Glutamatergic neuron (in vitro differentiated cells): ENCODE measurements at places on chromosomes 3 and 15.

DNA sequence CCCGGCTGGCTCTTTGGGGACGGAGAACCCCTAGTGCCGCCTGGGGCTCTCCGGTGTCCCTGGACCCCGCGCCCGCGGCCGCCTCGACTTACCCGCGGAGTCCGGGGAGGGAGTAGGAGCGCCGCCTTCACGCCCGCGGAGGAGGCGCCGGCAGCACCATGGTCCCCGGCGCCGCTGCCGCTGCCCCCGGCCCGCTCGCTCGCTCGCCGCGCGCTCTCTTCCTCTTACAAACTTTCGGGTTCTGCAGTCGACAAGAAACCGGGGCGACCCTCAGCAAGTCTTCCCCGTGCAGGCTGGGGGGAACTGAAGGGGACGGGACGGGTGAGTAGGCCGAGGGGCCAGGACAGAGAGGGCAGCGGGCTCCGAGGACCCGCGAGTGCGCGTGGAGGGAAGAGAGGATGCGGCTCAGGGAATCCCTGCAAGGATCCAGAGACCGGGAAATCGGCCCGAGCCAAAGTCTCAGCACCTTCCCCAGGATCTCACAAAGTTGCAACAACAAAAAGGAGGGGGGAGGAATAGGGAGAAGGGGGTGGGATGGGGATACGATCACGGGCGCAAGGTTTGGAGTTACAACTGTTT, 2.0 kb downstream of the FOXP1 start:
- peak; percentile 47 for DNase-seq

- DNase-seq = no peak
Measured at GRCh38 chr3:170806676-170807075, 63.3 kb downstream of the RPL22L1 start.

DNA sequence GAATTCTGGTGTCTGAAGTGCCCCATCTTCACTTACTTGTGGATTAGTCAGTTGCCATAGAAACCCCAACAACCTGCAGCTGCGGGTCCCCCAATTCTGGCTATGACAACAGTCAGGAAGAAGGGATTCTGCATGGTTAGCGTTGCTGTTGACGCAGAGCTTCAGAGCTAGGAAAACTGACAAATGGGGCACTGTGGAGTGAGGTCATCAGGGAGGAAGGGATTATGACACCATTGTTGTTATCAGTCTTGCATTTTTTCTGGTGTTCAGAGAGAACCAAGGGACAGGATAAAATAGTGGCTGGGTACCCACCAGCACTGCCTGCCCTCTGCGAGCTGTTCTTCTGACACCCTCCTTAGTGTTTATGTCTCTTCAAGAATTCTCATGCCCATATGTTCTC, 367.7 kb upstream of the ARRDC4 start:
- no peak for DNase-seq

DNA sequence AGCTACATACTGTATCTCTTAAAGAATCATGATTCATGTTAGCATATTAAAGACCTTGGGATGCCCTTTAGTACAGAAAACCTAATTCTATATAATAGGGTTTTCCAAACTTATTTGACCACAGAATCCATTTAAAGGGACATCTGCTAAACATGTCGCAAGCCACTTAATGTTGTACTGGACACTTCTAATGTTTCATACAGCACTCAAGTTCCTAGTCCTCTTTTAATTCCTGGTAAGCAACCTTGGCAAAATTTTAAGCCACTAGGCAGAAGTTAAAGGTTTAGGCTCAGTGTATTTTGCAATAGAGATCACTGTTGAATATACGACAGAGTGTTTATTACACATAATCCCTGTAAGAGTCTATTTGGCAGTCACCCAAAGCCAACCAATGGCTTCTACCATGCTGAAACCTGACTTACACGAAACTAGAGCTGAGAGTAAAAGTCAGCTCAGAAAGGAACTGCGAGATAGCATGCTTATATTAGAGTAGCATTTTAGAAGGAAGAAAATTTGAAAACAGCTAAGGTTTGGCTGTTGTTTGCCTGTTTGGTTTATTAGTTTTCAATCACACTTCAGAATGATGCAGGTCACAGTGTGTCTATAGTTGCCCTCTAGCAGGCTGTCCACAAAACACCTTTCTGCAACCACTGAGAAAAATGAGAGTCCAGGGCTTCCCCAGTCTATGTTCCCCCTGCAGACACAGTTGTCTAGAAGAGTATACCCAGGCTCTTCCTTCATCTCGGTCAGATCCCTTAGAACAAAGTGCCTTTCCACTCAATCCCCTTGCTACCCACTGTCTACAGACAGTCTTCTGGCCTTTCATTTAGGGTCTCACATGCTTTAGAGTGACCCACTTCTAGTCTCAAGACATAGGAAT, 104.4 kb downstream of the FMN1 start:
- no peak for DNase-seq

GRCh38 chr3:134609821-134610431, 40.9 kb downstream of the KY start:
- DNase-seq = no peak

DNA sequence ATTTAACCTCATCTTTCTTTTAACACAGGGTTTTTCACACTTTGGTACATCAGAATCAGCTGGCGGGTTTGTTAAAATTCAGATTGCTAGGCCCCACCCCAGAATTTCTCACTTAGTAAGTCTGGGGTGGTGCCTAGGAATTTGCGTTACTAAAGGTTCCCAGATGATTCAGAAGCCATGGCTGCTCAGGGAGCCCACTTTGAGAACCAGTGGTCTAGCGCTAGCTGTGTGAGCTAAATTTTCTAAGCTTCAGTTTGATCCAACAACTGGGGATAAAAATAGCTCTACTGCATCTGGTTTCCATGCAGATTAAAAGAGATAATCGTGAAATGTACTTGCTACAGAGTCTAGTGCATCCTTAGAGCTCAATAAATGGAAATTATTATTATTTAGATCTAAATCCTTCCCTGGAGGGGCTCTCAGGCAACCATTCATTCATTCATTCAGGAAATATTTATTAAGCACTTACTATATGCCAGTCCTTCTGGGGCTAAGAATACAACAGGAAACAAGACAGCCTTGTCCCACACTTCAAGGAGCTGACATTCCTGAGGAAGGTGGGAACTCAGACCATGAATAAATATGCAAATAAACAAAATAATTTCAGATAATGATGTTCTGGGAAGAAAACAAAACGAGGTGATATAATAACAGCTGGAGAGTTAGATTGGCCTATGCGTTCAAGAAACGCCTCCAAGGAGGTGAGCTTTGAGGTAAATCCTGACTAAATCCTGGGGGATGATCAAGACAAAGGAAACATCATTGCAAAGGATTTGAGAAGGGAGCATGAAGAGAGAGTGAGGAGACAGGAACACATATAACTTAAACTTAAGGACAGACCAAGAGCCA, 3.9 kb upstream of the CIDEC start:
- DNase-seq = no peak
